ENCODE measurements at places on chromosomes 2 and 18.

DNA sequence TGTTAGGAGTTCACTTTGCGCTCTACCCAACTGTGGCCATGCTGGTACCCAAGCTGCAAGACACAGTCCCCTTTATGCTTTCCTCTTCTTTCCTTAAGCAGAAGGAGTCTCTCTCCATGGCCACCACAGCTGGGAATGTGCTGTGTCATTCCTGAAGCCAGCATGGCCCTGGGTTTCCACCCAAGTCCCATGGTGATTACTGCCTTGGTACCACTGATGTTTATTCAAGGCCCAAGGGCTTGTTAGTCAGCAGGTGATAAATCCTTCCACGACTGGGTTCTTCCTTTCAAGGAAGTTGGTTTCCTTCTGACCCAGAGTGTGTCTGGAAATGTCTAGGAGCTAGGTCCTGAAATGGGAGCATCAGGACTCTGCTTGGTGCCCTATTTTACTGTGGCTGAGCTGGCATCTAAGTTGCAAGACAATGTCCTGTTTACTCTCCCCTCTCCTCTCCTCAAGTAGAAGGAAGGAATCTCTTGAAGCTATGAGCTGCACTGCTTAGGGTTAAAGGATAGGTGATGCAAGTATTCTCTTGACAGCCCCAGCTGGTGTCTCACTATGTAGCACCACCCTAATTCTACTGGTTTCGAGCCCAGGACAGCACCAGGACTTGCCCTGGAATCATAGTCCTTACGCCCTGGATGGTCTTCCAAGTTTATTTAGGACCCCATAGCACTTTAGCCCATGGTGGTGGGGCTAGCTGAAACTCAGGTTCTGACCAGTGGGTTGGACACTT, 18.7 kb upstream of the NUP35 start:
- DNase-seq: no peak

DNA sequence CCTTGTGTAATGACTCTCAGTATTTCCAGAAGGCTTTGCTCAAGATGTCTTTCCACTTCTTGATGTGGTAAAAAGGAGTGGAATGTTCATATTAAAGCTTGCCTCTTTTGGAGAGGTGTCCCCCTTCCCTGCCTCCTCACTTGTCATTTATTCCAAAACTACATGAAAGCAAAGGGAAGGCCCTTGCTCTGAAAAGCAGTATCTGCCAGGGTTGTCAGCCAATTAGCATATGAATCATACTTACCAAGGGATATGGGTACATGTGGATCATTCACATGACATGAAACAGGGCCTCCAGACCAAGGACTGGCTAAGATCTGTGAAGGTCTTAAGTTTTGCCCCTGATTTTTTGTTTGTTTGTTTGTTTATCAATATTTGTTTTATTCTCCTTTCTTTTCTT, 31.3 kb downstream of the ANXA4 start:
- peak; percentile 62 for DNase-seq

- no peak for DNase-seq
Measured at GRCh38 chr2:42298132-42298531, 62.9 kb downstream of the COX7A2L start.

DNA sequence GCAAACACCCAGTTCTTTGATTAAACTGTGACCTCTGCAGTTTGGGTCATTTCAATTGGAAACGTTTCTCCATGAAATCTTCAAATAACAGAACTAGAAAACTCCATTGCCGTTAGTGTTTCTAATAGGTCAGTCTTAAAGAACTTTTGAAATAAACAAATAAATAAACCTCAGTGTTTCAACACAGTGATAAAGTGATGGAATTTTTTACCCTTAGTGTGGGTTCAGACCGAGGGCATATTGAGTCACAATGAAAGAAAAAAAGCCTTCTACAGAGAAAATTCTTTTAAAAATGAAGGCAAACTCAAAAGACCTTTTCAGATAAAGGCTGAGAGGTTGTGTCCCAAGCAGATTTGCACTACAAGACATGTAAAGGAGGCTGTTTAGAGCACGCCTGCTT, 149.6 kb downstream of the NCKAP5 start:
- DNase-seq: no peak

GRCh38 chr18:697800-698199, 14.6 kb downstream of the ENOSF1 start:
- no peak for DNase-seq

DNA sequence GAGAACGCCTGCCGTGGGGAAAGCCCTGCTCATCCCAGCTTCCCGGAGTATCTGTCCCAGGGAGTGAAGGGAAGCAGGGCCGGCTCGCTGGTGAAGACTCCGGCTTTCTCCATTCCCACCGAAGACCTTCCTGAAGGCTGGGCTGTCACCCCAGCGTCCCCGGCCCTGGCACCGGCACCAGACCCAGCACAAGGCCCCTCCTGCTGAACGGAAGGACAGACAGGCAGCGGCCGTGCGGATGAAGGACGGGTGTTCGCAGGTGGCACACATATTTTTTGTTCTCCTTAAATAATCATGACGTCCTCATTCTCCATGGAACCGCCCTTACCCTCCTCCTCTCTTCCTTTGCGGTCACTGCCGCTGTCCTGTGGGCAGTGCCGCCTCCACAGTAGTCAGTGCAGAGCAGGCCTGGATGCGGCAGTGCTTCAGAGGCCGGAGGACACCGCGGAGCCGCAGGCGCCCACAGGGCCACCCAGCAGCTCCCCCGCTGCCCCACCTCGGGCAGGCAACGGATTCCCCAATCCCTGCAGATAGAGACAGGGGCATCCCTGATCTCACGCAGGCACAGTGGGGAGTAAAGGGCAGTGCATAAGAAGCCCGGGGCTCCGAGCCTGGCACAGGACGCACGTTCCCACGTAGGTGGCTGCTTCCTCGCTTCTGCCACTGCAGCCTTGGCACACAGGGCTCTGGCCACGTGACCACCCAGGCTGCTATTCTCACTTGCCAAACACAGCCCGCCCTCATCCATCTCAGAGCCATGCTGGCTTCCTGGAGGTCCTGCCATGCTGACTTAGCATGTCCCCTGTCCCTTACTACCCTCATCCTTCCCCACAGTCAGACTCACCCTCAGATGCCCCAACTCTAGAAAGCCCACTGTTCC, 229.7 kb downstream of the EIPR1 start:
- no peak for DNase-seq

- no peak for DNase-seq
Measured at GRCh38 chr18:65761636-65762295, 11.0 kb downstream of the CDH7 start.

GRCh38 chr2:238167761-238168160, 9.0 kb downstream of the ERFE start:
- DNase-seq: no peak

DNA sequence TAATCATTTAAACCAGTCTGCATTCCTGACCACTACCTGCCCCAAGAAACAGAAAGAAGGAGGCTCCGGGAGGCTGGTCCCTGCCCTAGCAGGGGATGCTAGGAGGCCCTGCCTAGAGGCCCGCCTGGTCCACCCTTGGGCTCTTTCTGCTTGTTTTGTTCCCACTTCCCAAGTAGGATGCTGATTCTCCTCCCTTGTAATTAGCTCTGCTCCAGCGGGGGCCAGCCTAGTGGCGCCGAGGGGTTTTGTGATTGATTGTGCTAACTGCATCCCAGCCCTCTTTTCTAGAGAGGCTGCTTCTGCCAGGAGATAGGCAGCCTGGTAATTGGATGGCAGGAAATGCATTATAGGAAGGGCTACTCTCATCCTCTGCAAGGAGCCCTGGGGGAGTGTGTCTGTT, 220.0 kb downstream of the LOXHD1 start:
- no peak for DNase-seq

GRCh38 chr2:85266146-85267041, 61.4 kb downstream of the TGOLN2 start:
- peak; percentile 95 for DNase-seq

DNA sequence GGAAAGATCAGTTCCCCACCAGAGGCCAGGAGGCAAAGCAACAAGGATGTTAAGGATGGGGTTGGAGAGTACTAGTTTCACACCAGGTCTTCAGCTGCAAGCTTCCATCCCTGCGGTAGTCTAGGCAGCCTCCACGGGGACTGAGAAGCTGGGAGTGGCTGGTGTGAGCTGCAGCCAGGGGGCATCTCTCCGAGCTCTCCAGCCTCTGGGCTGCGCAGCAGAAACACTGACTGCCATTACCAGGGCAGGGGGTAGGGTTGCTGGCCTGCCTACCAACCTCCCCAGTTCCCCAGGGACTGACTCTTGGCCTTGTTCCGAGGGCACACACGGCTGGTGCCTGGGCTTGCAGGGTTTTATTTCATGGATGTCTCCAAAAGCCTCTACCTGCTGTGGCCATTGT, 15.9 kb downstream of the GATA6 start:
- no peak for DNase-seq

DNA sequence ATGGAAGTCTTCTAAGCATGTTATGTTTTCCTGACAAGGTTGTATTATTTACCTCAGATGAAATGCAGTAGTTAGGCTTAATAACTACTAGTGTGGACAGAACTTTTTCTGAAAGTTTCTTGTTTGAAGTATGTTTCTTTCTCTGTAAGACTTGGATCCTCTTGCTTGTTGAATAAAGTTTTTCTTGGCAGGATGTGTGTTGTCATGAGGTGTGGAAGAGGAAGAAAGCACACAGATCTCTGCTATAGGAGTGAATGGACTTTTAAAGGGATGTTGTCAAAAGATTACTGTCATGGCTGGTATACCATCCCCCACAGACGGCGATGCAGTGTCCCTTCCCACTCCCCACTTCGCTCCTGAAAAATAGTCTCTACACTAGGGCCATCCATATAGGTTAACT, 2.6 kb downstream of the CAB39 start:
- DNase-seq: no peak

DNA sequence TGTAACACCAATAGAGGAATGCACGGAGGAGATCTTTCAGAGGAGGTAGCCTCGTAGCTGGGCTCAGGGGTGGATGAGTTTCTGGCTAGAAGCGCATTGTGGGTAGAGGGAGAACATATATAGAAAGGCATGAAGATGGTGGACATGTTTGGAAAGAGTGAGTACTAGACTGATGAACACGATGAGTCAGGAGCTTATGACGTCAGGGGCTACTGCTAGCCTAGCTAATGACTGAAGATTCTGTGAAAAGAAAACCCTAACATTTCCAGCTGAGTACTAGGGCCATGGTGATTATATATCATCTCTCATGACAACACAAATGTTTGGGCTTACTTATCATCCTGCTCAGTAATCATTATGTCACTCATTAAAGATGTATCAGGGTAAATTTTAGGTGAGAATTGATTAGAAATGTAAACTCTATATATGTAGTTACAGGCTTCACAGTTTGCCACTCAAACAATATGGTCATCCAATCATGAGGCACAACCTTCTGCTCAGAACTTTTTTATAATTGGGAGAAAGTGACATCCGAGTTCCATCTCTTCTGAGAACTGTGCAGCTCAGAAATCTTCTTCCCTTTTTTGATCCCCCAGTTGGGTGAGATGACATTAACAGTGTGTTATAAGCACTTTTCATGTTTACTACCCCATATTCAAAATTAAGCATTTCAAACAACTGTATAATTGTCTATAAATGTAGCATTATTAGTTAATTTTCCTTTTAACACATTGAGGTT, 22.2 kb upstream of the IL1RN start:
- peak; percentile 95 for DNase-seq

DNA sequence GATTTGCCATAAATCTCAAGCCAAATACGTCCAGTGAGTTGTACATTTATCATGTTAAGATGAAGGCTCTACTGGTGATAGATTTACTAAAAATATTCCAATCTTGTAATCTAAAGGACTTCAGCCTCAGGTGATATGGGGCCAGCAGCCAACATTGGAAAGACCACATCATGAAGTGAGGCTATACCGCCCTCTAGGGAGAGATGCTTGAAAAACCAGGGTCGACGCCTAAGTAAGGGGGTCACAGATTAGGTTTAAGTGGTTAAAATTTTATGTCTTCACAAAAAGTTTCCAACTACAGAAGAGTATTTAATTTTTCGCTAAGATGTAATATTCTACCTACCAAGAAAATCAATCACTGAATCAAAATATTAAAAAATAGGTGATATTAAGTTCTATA, 33.3 kb downstream of the DOCK10 start:
- peak; percentile 14 for DNase-seq

DNA sequence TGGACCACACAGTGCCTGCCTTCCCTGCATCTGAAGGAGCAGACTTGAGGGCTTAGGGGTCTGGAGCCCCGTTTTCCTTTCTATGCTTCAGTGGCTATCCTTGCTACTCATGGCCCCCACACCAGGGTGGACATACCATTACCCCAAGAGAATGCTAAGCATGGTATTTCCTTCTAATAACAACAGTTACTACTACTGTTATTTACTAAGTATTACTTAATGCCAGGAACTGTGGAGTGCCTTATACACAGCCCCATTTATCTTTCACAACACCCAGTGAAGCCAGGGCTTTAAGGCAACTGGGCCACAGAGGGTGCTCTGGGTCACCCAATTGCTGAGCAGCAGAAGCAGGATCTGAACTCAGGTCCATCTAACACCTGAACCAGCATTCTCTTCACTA, 5.8 kb upstream of the PAX8 start:
- DNase-seq: no peak

DNA sequence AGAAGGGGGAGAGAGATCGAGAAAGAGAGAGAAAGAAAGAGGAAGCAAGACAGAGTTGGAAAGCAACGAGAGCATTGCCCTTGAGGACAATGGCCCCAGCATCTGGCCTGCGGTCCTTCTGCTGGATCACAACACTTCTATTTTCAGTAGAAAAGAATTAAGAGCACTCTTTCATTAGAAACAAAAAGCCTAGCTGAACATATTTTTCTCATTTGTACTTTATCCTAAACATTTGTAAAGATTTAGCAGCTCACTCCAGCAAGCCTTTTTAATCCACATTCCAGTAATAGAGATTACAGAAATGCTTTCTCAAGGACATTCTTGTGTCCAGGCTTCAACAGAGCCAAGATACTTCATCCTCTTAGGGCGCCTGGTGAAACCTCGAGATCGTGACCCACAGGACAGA, 31.6 kb upstream of the AFF3 start:
- DNase-seq: no peak

- DNase-seq: no peak
Measured at GRCh38 chr18:76507830-76508385, 12.9 kb upstream of the ZNF516 start.

- peak; percentile 19 for DNase-seq
Measured at GRCh38 chr2:15242936-15243461, 318.1 kb downstream of the NBAS start.

DNA sequence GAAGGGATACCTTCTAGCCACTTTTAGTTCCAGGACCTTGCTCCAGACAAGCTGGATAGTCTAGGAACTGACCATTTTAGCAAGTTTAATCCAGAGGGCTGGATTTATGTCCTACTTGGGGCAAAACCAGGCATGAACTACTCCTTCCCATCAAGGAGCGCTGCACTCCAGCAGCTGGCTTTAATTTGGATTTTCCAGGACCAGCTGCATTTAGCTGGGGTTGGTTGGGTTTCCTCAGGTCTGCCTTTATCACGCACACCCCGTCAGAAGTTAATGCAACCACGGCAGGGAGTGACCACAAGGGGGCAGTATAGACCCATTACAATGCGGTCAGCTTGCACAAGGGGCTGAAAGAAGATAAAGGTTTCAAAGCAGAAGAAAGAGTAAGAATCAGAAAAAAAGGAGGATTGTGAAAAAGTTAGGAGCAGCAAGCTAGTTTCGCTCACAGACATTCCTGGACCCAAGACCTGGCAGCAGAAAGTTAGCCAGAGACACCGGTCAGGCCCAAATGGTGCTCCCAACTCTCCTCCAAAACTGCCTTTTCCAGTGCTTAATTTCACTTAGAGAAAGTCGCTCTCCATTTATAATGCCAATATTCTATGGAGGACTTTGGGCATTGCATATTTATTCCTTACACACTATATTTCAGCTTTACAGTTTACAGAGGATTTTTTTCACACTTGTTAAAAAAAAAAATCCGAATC, 40.1 kb downstream of the SLC4A1AP start:
- peak; percentile 92 for DNase-seq

- DNase-seq: peak; percentile 32
Measured at GRCh38 chr2:3242747-3243369, 134.8 kb downstream of the EIPR1 start.
